ENCODE measurements at places on chromosomes 11 and 22.

GRCh38 chr11:86672007-86672621 lies at the start of gene ME3:
Gene ME3 (minus strand): TSS chr11:86672616.
- peak; percentile 68 for DNase-seq

DNA sequence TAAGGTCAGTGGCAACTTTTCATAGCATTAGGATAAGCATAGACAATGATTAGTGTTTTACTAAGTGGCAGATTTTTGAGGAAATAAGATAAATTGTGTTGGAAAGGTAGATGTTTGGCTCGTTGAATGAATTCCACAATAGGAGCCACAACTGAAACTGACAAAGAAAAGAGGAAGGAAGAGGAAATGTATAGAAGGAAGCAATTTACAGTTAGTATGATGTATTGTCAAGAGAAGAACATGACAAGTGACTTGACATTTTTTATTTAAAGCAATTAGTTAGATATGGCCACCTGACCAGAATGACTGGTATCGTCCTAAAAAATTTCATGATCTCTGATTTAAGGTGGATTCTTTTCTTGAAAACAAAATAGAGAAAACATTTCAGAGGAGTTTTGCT lies 3.1 kb upstream of the RAG2 start:
- DNase-seq, result no peak

DNA sequence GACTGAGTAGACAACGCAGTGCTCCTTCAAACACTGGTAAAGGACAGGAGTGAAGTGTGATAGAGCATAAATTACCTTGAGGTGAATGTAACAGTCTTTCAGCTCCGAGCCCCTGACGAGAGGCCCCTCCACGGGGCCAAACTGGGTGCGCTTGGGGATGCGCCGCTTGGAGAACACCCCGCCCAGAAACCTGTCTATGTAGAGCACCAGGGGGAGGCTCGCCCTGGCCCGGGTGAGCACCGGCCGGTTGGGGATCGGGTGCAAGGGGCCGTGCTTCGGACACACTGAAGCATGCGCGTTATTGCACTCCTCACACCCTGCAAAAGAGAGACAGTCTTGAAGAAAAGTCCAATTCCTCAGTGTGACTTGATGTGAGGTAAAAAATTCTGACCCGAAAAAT lies 49.3 kb upstream of the NFRKB start:
- DNase-seq, result no peak

DNA sequence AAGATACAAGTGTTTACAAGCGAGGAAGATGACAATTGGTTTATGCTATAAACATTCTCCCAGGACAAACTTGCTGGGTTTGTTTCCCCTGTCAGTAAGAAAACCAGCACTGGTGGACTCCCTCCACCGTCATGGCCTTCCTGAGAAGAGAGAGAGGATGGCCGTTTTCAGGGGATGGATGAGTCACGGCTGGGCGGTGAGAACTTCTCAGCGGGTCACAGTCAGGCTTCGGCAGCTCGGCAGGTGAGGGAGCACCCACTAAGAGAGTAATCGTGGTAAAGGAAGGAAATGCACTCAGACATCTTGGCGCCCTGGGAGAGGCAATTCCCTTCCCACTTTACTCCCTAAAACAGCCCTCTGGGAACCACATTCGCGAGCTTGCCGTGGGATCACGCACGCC lies 83.9 kb downstream of the NCAM1 start:
- no peak for DNase-seq

DNA sequence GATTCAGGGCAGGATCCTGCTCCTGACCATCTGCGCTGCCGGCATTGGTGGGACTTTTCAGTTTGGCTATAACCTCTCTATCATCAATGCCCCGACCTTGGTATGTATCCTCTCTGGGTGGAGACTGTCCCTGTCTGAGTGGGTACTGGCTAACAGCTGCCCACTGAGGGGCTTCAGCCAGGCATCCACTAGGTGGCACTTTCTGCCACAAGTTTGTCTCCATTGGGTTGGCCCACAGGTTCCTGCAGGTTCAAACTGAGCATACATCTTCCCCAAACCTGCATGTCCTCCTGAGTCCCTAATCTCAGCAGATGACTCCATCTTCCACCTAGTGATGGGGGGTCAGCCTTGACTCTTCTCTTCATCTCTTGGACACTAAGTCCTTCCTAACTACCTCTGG lies 4.4 kb downstream of the SLC2A11 start:
- peak; percentile 52 for DNase-seq

- DNase-seq, result no peak
Observed at GRCh38 chr11:45806937-45807791, 2.2 kb downstream of the SLC35C1 start.

- DNase-seq, result no peak
Observed at GRCh38 chr11:76291576-76292526, 85.5 kb upstream of the WNT11 start.

DNA sequence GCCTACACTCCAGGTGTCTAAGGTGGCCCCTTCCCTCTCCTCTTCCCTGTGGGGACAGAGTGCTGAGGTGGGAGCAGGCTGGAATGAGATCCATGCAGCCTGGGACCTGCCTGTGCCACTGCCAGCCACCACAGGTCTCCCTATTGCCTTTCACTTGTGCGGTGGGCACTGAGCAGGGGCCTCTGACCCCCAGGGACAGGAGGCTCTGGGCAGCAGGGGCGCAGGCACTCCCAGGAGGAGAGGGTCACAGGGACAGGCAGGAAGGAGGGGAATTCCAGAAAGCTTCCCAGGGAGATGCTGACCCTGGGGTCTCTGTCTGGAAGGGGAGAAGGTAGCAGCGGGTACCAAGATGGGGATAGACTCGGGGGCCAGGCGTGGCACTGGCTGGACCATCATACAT lies 228.5 kb upstream of the B3GAT1 start:
- DNase-seq, result no peak

DNA sequence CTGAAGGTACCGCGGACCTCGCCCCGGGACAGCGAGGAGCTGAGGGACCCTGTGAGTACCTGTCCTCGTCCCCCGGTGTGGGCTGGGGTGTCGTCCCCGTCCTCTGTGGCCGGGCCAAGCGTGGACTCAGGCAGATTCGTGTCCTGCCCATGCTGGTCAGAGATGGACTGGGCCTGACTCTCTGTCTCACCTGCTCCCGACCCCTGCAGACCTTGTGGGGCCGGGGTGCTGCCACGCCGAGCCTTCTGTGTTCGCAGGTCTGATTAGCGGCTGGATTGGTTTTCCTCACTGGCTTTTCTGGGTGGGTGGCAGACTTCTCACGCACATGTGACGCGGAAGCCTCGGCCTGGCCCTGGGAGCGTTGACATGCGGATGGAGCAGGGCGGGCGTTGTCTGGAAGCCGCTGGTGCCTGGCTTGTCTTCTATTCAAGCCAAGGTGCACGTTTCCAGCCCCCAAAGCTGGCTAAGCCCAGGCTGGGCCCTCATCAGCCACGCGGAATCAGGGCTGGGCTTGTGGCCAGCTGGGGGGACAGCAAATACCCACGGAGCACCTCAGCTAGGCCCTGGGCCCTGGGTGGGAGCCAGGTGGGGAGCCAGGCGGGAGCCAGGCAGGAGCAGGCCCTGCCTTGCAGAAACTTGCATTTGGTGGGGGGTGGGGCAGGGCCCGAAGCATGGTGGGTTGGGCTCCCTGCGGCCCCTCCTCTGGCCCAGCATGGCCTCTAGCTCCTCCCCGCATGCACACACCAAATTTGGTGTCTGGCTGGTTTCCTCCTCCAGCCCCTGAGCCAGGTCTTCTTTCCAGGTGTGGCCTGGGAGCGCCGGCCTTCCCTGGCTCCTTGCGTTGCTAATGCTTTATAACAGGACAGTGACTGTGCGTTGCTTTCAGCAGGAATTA lies 7.0 kb downstream of the GRAMD4 start:
- DNase-seq, result no peak

DNA sequence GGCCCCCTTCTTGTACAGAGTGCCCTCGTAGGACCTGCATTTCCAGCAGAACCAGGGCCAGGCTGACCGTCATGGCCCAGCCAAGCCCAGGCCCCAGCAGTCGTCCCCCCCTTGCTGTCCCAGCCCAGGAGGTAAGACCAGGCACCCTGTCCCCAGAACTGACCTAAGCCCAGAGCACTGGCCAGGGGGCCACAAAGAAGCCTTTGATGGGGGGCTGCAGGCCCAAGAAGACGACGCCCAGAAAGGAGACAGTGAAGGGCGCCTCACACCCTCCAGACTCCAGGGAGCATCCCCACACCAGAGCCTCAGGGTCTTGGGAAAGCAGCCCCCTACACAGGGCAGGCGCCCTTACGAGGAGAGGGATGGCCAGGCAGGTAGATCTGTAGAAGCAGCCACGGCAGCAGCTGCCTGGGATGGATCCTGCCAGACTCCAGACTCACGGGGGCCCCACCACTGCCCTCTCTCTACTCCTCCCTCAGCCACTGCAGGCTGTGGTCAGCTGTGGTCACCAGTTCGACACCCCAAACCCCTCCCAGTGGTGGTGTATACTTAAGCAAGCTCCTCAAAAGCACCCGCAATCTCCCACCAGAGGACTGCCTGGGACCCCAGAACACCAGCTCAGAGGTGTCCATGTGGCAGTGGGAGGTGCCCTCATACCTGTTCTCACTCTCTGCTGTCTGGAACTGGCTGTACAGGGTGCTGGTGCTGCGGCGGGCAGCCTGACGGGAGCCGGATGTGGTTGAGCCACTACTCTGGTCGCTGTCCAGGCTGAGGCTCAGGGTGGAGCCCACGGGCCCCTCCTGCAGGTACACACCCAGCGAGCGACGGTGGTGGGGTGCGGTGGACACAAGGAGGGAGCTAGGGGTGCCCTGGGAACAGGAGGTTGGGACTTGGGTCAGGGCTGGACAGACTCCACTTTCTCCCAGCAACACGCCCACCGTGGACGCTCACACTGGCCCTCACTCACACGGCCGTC lies 27.0 kb downstream of the SBF1 start:
- DNase-seq, result no peak

- no peak for DNase-seq
Observed at GRCh38 chr22:47295226-47295901, 532.9 kb downstream of the TBC1D22A start.

GRCh38 chr11:72771507-72771906 lies 19.3 kb upstream of the ARAP1 start:
- peak; percentile 74 for DNase-seq

- DNase-seq, result no peak
Observed at GRCh38 chr11:42462558-42463310, 849.1 kb upstream of the API5 start.

- peak; percentile 87 for DNase-seq
Observed at GRCh38 chr11:74388678-74389327, 9.4 kb downstream of the PGM2L1 start.

DNA sequence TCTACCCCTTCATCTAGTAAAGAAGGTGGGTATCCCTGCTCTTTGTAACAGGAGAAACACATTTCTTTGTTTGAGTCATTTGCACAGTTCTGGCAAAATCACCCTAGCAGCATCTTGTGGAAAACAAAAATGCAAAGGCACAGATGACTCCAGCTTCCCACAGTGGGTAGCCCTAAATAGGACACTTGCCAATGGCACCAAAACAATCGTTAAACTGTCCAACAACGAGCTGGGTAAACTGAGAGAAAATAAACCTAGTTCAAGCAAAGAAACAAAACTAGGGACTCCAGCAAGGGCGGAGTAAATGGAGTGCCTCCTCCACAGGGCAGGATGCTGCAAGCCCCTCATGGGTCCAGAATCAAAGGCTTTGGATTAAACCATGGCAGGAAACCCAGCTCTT lies 239.5 kb downstream of the NTM start:
- DNase-seq, result no peak

GRCh38 chr11:44397586-44398178 lies 87.7 kb upstream of the ALX4 start:
- no peak for DNase-seq

- DNase-seq, result no peak
Observed at GRCh38 chr11:95248666-95249467, 17.9 kb upstream of the SESN3 start.

GRCh38 chr11:40882301-40882700 lies 577.2 kb downstream of the LRRC4C start:
- no peak for DNase-seq

- peak; percentile 93 for DNase-seq
Observed at GRCh38 chr11:6705905-6706535, 22.9 kb upstream of the MRPL17 start.

DNA sequence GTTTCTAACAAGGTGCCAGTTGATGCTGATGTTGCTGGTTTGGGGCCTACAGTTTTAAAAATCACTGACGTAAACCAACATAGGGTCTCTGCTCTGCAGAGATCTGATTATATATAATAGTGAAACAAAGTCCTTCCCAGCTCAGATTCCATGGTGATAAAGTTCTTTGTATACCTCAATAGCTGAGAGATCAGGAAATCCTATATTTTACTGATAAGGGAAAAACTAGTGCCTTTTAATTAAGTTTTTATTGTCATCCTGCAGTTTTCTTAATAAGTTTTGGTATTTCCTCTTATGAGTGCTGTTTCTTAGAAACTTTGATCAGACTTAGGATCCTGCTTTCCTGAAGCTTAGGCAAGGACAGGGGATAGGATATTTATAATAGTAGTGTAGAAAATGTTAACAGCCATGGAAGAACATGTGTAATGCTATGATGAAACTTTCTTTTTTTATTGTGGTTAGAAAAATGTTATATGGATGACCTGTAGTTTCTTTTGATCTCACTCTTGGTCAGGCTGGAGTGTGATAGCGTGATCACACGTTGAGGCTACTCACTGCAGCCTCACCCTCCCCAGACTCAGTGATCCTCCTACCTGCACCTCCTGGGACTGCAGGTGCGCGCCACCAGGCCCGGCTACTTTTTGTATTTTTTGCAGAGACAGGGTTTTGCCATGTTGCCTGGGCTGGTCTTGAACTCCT lies 14.1 kb downstream of the CAPRIN1 start:
- peak; percentile 30 for DNase-seq

GRCh38 chr22:35593071-35593890 lies 23.8 kb downstream of the MB start:
- DNase-seq, result no peak

DNA sequence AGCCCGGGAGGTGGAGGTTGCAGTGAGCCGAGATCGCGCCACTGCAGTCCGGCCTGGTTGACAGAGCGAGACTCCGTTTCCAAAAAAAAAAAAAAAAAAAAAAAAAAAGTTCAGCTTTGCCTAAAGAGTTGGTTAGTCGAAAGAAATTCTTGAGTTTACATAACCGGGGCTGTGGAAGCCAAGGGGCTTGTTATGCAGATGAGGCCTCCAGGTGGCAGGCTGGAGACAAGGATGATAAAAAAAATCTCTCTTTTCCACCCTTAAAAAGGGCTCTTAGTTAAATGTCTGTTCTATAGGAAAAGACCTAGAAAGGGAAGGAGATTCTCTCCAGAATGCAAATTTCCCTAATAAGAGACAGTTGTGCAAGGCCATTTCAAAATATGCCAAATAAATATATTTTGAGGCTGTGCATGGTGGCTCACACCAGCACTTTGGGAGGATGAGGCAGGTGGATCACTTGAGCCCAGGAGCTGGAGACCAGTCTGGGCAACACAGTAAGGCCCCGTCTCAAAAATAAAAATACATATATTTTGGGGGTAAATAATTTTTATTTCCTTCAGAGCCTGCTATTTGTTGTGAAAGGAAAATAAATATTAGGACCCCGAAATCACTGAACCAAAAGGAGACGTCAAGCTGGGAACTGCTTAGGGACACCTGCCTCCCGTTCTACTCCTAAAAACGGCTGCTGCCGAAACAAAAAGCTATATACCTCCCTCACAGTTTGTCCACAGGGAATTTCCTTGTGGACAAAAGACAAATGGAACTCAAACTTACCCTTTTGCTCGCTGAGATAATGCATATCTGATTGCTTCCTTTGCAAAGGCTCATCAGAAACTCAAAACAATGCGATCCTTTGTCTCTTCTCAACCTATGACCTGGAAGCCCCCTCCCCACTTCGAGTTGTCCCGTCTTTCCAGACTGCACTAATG lies 2.4 kb upstream of the IFITM2 start:
- peak; percentile 91 for DNase-seq

Measured in adipocyte (in vitro differentiated cells).